ENCODE measurements at places on chromosomes 12 and 14.

DNA sequence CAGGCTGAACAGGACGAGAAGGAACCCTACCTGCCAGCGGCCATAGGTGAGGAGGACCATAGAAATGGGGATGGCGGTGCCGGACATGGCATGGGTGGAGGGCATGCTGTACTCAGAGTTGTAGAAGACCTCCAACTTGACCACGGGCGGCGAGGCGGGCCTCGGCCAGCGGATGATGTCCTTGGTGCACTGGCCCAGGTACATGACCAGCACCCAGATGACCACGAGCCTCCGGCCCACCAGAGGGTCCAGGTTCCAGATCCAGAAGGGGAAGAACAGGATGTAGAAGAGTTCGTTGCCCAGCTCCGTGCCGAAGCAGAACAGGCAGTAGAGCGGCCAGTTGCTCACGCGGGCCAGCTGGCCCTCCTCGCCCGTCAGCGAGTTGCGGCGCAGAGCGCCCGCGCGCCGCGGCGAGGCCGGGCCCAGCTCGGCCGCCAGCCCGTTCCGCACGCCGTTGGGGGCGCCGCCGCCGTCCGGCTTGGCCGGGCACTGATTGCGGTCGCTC lies 582 bp downstream of the SGPP1 start:
- DNase-seq, result no peak

DNA sequence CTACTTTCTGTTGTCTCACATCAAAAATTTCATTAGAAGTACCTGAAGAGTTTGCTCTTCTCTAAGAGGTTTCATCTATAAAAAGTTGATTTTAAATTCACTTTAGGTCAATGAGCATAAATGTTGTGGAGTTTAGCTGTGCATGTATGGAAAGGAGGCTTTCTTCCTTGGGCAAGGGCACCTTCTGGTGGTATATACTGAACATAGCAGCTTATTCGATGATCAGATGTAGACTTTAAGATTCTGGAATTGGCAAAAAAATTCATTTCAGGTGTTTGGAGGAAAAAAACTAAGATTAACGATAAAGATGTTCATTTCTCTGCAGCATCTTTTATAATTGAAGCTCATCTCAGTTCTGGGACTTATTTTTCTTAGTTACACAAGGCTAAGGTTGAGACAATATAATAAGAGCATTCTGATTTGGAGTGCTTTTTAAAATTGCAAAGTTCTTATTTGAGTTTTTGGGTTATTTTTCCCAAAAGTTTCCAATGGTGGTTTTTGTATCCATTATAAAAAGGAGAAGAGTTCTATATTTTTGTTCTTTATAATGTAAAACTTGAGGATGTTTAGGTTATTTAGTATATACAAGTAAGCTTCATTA lies 46.8 kb downstream of the TMEM117 start:
- DNase-seq, result no peak

DNA sequence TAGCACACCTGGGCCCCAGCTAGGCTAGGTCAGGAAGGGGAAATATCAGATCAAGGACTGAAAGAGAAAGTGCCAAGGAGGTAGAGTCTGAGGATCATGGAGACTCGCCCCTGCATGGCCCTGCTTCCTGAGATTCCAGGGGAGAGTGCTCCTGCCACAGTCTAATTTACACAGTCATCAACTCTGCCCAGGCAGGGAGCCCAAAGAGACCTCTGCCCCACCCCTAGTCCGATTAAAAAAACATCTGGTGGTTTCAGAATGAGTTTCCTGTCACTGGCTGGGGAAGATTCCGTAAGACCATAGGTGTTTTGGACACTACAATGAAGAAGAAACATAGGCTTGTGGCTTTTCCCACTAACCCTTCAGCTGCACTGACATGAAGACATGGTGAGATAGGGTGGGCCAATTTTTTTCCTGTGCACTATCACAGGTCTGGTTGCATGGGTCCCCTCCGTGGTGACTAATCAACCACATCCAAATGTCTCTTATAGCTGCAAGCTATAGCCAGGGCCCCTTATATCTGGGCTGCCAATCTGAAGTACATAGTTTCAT lies 31.5 kb upstream of the GZMB start:
- no peak for DNase-seq

- DNase-seq, result no peak
Measured at GRCh38 chr14:30500222-30500621, 58.7 kb upstream of the G2E3 start.

DNA sequence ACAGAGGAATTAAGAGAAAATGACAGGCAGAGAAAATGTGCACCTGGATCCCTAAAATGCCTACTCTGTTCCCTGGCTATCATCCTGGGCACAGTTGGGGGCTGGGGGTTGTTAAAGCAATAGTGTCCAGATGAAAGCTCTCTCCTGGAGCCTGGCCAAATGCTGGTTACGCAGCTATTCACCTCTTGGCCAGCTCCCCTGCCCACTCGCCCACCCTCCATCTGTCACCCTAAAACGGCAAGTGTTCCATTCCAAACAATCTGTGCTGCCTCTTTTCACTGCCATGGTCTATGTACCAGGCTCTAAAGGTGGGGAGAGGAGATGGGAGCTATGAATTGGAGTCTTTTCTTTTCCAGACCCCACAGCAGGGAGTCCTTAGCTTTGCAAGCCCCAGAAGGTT lies 24.7 kb upstream of the NPFF start:
- no peak for DNase-seq

DNA sequence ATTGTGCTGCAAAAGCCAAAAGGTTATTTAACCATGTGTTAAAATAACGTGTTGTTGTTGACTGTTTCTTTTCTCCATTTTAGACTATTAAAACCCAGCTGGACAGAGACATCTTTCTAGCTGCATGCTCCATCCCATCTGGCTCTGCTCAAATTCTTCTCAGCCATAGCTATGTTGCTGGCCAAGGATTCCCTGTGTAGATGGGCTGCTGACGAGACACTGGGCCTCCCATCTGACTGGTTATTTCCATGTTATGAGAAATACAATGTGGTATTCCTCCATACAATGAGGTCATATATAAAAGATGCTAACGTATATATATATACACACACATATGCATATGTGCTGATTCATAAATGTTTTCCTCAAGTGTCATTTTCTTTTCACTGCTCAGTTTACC lies 30.1 kb downstream of the MED13L start:
- no peak for DNase-seq
